ENCODE measurements at places on chromosomes 13 and 19.

DNA sequence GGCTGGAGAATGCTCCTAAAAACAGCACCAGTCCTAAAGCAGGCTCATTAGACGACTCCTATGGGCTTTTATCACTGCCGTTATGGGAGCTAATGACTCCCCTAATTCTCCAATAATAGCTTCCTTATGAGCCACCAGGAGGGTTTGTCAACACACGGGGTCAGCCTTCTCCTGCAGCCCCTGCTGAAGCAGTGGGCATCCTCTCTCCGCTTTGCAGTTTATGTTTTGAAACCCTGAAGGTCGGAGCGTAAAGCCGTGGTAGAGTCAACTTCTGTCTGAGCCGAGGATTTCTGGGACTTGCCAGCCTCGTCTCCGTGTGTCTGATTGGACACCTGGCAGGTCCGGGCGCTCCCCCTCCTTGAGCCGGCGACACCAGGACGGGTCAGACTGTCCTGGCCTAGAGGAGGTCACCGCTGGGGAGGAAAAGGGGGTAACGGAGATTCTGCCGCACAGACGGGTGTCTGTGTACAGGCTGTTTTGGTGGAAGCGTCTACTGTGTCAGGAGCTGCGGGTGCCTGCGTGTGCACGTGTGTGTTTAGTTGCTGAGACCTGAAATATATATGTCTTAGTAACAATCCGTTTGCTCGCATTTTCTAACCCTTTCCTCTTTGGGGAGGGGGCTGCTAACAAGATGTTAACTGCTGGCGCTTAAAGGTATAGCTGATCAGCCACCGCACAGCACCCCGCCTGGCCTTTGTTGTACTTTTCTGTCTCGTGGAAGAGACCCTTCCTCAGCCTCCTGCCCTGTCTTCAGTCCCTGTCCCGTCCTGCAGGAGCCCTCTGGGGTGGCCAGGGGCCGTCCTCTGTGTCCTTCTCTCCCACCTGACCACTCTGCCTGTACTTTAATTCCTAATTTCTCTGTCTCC lies 1.9 kb downstream of the KDM4B start:
- H3K36me3 ChIP-seq = no peaks in the 10 kb centered on the region
- no peaks in the 10 kb centered on the region for H3K27me3 ChIP-seq
- DNase-seq = no peak
- no peak overlapping the region for H3K27ac ChIP-seq

DNA sequence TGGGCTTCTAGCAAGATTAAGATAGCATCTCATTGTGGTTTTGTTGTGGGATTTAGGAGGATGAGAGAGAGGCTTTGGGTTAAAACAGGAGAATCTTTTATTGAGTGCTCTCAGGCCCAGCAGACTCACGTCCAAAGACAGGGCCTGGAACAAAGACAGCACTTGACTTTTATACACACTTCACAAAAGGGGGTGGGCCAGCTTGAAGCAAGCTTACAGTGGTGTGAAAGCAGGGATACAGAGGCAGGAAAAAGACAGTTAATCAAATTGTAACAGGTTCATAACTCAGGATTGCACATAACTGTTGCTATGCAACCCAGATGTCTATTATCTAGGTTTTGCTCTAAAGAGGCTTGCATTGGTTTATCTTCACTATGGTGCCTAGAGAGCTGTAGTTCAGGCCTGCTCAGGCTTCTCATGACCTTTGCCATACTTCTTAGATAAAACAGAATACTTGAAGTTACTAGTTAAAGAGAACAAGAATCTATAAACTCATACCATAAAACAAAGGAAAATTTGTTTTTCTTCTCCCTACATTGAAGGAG lies 42.2 kb upstream of the CEACAM21 start:
- peaks cover 17% of the 10 kb centered on the region for H3K4me1 ChIP-seq
- no peak overlapping the region for H3K4me3 ChIP-seq
- no peak for DNase-seq
- no peaks in the 10 kb centered on the region for H3K36me3 ChIP-seq
- no peaks in the 10 kb centered on the region for H3K27me3 ChIP-seq
- no peak overlapping the region for H3K27ac ChIP-seq

GRCh38 chr19:44692379-44692721 lies 6.6 kb upstream of the CEACAM16 start:
- H3K36me3 ChIP-seq = no peaks in the 10 kb centered on the region
- no peak for DNase-seq
- peak overlapping the region; percentile 76 for H3K27ac ChIP-seq
- H3K4me1 ChIP-seq = peaks cover 14% of the 10 kb centered on the region
- H3K27me3 ChIP-seq = no peaks in the 10 kb centered on the region
- H3K4me3 ChIP-seq = peak overlapping the region; percentile 36

- no peaks in the 10 kb centered on the region for H3K4me1 ChIP-seq
- H3K27ac ChIP-seq = no peak overlapping the region
- no peak for DNase-seq
- H3K27me3 ChIP-seq = no peaks in the 10 kb centered on the region
Measured at GRCh38 chr13:44929692-44930091, 59.6 kb downstream of the NUFIP1 start.

DNA sequence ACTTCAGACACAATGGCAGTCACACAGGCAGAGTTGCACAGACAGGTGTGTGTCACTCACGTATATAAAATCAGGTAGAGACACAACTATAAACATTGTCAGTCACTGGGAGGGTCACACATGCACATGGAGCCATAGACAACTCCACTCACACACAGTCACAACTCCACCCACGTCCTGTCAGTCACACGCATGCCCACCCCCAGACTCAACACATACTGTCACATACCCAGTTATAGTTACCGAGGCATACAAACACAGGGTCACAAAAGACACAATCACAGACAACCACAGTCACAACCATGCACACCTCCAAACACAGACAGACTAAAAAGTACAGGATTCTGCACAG lies 1.5 kb downstream of the NUMBL start:
- no peaks in the 10 kb centered on the region for H3K36me3 ChIP-seq
- H3K27ac ChIP-seq = no peak overlapping the region
- H3K4me1 ChIP-seq = peaks cover 14% of the 10 kb centered on the region
- no peak for DNase-seq
- no peak overlapping the region for H3K4me3 ChIP-seq

- H3K4me3 ChIP-seq = no peak overlapping the region
- no peak for DNase-seq
- H3K4me1 ChIP-seq = peaks cover 4% of the 10 kb centered on the region
- peaks cover 10% of the 10 kb centered on the region for H3K36me3 ChIP-seq
- no peaks in the 10 kb centered on the region for H3K27me3 ChIP-seq
Measured at GRCh38 chr19:19436137-19436691, 30.7 kb downstream of the GATAD2A start.

DNA sequence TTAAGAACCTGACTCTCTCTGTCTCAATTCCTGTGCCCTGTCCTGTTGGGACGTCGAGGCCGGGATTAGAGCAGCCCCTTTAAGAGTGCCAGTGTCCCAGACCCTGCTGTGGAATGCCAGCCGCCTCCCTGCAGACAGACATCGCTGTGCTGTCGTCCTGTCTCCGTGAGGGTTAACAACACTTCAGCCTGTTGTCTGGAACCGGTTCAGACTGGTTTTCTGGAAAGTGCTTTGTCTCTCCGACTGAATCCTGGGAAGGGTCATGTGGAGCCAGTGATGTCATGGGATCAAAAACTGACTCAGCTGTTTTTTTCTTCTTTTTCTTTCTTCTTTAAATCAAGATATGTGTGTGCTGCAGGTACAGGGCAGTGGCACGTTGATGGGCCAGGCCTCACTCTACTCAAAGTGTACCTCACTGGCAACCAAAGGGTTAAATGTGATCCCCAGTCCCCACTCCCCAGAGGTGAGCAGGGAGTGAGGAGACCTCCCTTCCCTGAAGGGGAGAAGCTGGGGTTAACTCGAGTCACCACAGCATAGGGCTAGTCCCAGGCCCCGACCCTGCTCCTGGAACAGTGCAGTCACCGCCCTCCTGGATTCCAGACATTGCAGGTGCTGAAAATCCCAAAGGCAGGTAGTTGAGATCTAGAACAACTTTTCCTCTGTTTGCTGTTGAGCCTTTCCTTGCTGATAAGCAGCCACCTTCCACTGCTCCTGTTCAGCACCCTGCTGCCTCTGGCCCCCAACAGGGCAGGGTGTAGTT lies 50.8 kb downstream of the TSSK6 start:
- H3K4me3 ChIP-seq = no peak overlapping the region
- peaks cover 30% of the 10 kb centered on the region for H3K36me3 ChIP-seq
- DNase-seq = no peak

GRCh38 chr13:33707449-33707848 lies 110.5 kb upstream of the RFC3 start:
- no peaks in the 10 kb centered on the region for H3K36me3 ChIP-seq
- H3K27ac ChIP-seq = no peak overlapping the region
- H3K4me3 ChIP-seq = no peak overlapping the region
- no peaks in the 10 kb centered on the region for H3K27me3 ChIP-seq

DNA sequence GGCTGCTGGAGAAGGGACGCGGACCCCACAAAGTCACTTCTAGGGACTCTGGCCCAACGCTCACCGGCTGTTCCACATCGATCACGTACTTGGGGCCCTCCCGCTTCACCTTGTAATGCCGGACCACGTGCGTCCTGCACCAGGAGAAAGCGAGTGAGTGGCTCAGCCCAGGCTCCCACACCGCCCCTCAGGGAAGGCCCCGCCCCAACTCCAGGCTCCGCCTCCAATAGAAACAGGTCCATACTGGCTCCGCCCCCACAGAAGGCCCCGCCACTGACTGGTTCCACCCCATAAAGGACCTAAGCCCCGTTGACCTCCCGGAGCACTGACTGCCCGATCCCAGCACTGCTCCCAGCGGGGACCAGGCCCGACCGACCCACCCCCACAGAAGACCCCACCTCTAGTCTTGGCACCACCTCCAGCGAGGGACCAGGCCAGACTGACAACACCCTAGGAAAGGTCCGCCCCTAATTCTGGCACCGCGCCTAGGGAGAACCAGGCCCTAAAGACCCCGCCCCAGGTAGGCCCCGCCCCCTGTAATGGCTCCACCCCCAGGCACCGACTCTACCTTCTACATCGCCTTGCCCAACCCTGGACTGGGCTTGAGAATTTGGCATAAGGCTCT lies 11.3 kb downstream of the STAP2 start:
- H3K4me3 ChIP-seq = peak overlapping the region; percentile 45
- H3K36me3 ChIP-seq = no peaks in the 10 kb centered on the region
- H3K27me3 ChIP-seq = no peaks in the 10 kb centered on the region
- DNase-seq = peak; percentile 67

GRCh38 chr13:89748716-89749115 lies 1598.8 kb upstream of the MIR17HG start:
- H3K27ac ChIP-seq = no peak overlapping the region
- no peak overlapping the region for H3K4me3 ChIP-seq
- DNase-seq = no peak
- no peaks in the 10 kb centered on the region for H3K36me3 ChIP-seq
- no peaks in the 10 kb centered on the region for H3K4me1 ChIP-seq
- no peaks in the 10 kb centered on the region for H3K27me3 ChIP-seq

GRCh38 chr13:24128962-24129361 lies 31.6 kb upstream of the SPATA13 start:
- no peaks in the 10 kb centered on the region for H3K4me1 ChIP-seq
- H3K27me3 ChIP-seq = no peaks in the 10 kb centered on the region
- no peak for DNase-seq
- no peak overlapping the region for H3K4me3 ChIP-seq
- no peaks in the 10 kb centered on the region for H3K36me3 ChIP-seq

- no peaks in the 10 kb centered on the region for H3K4me1 ChIP-seq
- no peak overlapping the region for H3K4me3 ChIP-seq
- H3K27me3 ChIP-seq = no peaks in the 10 kb centered on the region
- peaks cover 65% of the 10 kb centered on the region for H3K36me3 ChIP-seq
Measured at GRCh38 chr19:5934774-5935472, 20.9 kb downstream of the CAPS start.
